Stimulated activated CD4-positive, alpha-beta T cell treated with anti-CD3 and anti-CD28 coated beads, Interleukin-2, amount 100 ng/mL, for 24 hours (primary cell): ENCODE measurements at places on chromosomes 1 and 21.

GRCh38 chr1:212255705-212256307, 29.4 kb upstream of the PPP2R5A start:
- DNase-seq: no peak

GRCh38 chr1:159208175-159208825, 3.6 kb downstream of the ACKR1 start:
- DNase-seq: no peak

DNA sequence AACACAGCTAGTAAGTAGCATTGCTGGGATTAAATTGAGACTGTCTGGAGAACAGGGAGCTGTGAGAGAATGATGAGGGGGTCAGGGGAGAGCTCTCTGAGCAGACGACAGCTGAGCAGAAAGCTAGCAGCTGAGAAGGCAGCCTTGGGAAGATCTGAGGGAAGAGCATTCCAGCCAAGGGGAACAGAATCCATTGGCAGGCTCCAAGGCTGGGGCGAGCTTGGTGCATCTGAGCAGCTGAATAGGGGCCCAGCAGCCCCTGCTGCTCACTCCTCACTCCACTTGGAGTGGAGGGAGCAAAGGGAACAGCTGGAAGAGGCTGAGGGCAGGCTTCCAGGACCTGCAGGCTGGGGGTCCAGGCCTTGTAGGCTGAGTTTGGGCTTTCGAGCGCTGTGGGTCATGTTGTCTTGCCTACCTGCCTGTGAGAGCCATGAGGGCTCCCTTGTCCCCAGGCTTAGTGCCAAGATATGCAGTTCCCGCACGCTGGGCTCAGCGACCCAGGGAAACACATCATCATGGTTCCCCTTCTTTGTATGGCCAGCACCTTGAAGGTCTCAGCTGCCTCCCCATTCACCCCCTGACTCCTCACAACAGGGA, 10.5 kb downstream of the ACOT11 start:
- DNase-seq: no peak

- no peak for DNase-seq
Measured at GRCh38 chr21:45064618-45065399, 9.6 kb upstream of the ADARB1 start.

GRCh38 chr1:82463951-82464350, 663.2 kb downstream of the ADGRL2 start:
- no peak for DNase-seq

GRCh38 chr1:238558156-238558555, 667.4 kb upstream of the ZP4 start:
- no peak for DNase-seq

- no peak for DNase-seq
Measured at GRCh38 chr1:177820213-177820612, 149.6 kb downstream of the SEC16B start.

GRCh38 chr1:151326619-151327222, 495 bp downstream of the PI4KB start:
- peak; percentile 65 for DNase-seq

GRCh38 chr1:172496678-172497077, 36.3 kb upstream of the SUCO start:
- DNase-seq: no peak

DNA sequence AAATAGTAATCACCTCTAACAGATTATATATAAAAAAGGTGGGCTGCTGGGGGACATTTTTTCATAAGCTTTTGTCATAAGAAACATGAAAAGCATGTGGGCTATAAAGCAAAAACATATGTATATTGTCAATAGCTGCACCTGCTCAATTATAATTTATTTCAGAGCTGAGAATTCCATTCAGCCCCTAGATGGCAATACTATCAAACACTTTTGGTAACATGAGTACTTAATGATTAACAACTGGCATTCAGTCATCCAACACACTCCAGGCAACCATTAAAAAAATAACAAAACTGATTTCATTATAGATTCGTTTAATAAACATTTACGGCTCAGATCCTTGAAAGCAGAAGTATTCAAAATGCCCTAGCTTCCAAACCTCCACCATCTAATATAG, 115.1 kb downstream of the KCTD3 start:
- no peak for DNase-seq

GRCh38 chr21:45347712-45348499, 57.1 kb upstream of the COL18A1 start:
- no peak for DNase-seq

GRCh38 chr1:205294175-205294917, 27.2 kb downstream of the NUAK2 start:
- DNase-seq: no peak

DNA sequence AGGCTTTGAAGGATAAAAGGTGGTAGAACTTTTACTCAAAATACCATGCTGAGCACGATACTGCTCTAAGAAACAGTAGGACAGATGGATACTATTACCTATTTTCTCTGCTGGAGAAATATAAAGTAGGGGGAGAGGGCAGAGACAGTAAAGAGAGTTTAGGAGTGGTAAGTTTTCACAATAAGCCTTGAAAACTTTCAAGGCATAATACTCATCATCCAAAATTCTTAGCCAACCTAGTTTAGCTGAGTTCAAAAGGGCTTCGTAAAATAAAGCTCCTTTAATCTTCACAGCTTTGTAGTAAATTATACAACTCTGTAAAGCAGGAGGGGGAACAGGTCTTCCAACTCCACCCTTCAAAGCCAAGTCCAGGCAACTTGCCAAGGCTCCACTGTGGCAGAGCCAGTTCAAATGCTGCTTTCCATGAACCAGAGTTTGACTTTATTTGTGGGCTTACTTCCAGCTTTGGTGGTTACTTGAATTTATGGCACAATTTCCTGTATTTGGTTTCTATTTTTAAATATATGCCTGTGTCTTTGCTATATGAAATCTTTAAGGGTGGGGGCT, 15.5 kb downstream of the TEX38 start:
- DNase-seq: no peak

GRCh38 chr1:151145304-151146071, 943 bp downstream of the SEMA6C start:
- DNase-seq: peak; percentile 37

DNA sequence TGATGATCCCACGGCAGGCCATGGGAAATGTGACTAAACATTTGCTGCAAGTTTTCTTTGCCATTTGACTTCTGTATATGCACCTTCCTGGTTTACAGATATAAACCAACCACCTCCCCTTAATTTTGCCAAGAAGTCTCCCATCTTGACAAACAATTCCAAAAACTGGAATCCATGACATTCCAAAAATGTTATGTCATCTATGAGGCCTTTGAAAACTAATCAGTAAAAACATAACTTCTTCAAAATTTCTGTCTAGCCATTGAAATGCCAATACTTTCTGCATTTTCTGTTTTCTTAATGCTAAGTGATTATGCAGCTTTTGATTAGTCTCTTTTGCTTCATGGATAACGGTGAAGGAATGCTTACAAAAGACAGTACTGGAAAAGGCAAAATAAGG, 84.1 kb downstream of the LYST start:
- DNase-seq: no peak

- DNase-seq: no peak
Measured at GRCh38 chr1:234386122-234386521, 12.9 kb downstream of the COA6 start.

DNA sequence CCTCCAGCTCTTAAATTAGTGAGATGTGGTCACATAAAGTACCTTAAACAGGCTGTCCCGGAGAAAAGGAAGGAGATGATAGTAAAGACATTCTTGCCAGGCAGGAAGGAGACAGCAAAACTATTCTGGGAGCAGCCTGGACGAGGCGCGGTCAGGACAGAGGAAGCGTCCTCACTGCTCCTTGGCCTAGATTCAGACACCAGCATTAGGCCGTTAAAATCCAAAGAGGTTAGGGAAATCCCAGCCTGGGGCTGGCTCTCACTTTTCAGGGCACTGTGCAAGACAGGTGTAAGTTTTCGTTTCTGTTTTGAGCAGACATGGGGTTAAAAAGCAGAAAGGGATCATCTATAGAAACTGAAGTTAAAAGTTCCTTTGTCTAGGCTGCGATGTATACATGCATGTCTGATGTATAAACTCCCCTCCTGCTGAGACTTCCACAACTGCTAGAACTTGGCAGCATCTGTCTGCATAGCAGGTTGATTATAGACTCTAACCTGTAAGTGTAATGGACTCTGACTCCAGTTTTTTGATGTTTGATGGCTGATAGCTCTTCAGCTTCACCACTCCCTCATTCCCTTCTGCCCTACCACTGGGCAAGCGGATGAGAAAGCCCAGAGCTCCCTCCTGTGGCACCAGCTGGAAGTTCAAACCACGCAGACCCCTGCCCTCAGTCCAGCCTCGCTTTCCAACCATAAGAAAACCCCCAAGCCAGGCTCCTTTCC, 21.5 kb downstream of the STPG1 start:
- DNase-seq: peak; percentile 76

GRCh38 chr1:153606194-153606593, 6.7 kb downstream of the S100A16 start:
- DNase-seq: no peak

GRCh38 chr1:10873189-10873588, 76.7 kb upstream of the CASZ1 start:
- no peak for DNase-seq

- no peak for DNase-seq
Measured at GRCh38 chr1:44090429-44091252, 28.0 kb upstream of the KLF17 start.

GRCh38 chr1:88463401-88463985, 220.6 kb upstream of the PKN2 start:
- DNase-seq: no peak

- no peak for DNase-seq
Measured at GRCh38 chr1:166273618-166274017, 106.8 kb upstream of the FAM78B start.

DNA sequence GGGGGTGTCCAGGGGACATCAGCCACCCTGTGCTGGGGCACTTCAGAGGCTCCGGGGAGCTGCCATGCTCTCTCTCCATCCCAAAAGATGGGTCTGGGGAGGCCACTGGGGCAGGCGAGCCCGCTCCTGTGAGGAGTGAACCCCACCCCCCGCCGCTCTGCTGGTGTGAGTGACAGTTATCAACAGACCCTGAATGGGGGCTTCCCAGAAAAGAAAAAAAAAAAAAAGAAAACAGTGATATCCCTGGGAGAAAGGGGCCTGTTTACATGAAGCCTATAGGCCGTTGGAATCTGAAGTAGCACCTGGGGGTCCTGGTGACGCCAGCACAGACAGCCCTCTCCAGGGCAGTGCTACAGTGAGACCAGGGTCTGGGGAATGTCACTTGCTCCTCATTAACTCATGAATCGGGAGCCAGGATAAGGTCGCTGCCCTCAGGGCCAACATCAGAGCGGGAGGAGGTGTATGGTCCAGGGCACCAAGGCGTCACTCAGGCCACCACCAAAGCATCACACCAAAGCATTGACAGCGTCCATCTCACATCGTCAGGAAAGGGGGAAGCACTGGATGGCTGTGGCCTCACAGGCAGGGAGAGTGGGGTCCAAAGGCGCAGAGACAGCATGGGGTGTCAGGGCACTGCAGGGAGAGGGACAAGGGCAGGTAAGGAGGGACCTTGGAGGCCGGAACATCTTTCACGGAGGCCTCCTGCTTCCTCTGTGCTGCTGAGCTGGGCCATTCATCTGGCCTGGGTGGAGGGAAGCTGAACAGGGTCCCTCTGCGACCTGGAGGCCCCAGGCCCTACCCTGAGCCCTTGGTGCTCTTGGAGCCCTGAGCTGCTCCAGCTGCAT, 8.4 kb upstream of the NPHP4 start:
- DNase-seq: no peak
